Activated CD8-positive, alpha-beta memory T cell treated with anti-CD3 and anti-CD28 coated beads, Interleukin-2, amount 10 ng/mL, durations not matched to agents 7 days and 5 days (primary cell): ENCODE measurements at places on chromosomes 11 and 22.
A peak's percentile ranks its signal among the peaks of the same experiment; 100 is the strongest.

DNA sequence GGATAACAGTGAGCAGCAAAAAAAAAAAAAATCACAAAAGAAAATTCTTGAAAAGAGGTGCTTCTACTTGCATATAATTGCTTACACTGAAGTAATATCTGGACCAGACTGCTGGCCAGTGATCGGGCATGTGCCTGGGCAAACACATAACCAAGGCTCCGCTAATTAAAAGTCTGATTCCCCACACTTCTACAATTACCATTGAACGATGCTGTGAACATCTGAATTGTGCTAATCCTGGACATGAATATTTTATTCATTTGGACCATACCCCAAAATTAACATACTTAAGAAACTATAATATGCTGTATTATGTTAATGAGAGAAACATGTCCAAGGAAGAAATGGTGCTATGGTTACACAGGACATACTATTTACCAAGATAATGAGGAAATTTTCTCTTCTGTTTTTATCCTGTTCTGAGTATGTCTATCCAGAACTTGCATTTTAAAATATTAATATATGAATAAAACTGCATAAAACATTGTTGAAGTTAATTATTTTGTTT is 69.8 kb downstream of the LRRC4C start:
- no peak for DNase-seq

- no peak for DNase-seq
Observed at GRCh38 chr11:29305456-29306232, 711.2 kb downstream of the KCNA4 start.

DNA sequence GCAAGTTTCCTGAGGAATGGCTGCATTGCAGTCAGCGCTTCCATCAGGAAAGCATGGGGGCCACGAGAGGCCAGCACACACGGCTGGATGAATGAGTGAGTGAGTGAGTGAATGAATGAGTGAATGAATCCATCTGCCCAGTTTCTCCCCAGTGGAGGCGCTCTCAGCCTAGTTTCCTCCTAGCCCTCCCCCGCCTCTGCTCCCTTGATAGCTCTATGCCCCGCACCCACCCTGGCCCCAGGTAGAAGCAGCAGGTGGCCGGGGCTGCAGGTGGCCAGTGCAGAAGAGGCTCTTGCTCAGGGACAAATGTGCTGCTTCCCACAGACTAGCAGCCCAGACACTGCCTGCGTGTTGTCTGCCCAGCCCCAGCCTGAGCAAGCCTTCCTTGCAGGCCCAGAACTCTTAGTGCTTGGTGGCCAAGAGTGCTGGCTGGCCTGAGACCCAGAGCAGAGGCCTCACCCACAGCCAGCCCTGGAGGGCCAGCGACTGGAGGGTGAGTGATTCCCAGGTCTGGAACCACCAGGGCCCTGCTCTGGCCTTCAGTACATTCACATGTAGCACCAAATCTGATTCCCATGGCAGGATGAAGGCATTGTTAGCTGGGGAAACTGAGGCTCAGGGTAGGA is 31.1 kb upstream of the PDGFB start:
- DNase-seq = no peak

DNA sequence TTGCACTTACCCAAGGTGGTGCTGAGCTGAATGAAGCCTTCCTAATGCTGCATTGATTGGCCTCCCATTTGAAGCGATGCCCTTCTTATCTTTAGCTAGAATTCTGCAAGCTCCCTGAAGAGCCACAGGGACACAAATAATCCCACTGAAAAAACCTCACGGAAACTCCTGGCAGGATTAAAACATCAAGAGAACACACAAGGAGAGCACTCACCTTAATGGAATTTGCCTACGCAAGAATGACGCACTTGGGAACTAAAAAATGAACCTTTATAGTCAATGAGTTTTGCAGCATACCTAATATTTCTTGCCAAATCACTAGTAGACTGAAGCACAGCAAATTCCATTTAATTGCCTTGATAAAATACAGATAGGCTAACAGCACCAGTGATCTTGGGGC is 232.8 kb upstream of the UBASH3B start:
- no peak for DNase-seq

- DNase-seq = no peak
Observed at GRCh38 chr22:45933506-45934167, 43.3 kb downstream of the WNT7B start.

DNA sequence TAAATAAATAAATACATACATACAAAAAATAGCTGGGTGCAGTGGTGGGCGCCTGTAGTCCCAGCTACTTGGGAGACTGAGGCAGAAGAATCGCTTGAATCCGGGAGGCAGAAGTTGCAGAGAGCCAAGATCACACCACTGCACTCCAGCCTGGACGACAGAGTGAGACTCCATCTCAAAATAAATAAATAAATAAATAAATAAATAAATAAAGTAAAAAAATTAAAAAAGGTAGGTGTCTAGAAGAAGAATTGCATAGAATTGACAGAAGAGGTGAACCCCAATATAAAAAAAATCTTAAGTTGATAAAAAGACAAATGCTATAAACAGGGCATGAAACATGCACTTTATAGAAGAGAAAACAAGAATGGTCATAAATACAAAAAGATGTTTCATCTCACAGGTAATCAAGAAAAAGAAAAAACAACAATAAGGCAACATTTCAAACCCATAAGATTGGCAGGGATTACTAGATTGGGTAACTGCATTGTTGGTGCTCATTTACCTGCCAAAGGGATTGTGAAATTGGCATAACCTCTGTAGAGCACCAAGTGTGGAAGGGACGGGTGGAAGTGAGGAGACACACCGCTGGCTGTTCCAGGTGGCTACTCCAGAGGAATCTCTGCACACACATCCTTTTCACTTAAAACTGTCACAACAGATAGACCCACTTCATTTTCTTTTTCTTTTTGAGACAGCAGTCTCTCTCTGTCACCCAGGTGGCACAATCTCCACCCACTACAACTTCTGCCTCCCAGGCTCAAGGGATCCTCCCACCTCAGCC is 44.7 kb downstream of the NF2 start:
- DNase-seq = no peak

DNA sequence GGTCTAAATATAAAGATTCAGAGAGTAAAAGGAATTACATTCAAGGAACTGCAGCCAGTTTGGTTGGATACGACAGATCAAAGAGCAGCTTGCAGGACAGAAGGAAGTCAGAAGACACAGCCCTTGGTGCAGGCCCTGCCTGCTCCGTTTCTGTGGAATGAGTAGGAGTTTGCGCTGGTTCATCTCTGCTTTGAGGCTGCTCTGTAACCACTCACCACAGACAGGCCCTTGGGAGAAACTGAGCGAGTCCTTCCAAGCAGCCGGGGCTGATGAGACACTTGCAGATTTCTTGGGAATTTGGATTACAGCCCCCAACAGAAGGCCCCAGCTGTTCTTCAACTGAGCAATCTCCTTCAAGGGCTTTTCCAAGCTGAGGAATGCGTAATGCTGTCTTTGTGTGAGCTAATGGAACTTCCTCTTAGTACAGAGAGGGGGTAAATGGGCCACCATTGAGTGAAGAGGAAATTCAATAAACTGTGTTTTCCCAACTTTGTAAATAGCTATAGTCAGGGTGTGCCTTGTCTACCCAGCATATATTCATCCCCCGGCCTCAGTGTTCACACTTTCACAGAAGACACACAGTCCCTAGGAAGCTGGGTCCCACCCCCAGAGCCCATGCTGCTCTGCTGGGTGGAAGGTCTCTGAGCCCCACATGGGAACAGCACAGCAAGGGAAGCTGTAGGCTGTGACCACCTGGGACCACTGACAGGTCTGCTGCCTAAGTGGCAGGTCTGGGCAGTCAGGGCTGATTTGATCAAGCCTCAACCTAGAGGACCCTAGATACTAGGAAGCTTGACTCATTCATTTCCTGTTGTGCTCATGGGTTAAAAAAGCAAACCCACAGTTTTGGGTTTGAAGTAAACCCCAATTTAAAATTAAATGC is 16.6 kb downstream of the IL10RA start:
- DNase-seq = peak; percentile 85

DNA sequence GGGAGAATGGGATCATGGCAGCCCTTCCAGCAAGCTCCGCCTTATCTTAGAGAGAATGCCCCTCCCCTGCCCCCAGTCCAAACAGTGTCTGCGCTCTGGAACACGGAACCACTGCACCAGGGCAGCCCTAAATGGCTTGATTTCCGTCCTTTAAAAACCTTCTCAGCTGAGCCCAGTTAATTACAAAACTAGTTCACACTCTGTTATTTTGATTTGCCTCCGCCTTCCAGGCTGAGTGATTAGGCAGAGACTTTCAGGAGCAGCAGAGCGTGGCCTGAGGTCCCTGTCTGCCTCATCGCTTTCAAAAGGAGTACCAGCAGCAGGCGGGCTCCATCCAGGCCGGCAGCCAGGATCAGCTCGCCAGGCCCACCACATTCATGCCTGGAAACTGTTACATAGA is 313.0 kb downstream of the BRD1 start:
- DNase-seq = no peak

- DNase-seq = peak; percentile 36
Observed at GRCh38 chr22:28021116-28021997, 102.3 kb upstream of the PITPNB start.
